Activated CD4-positive, CD25-positive, alpha-beta regulatory T cell (primary cell): ENCODE measurements at places on chromosomes 11 and 22.
A peak's percentile ranks its signal among the peaks of the same experiment; 100 is the strongest.

GRCh38 chr11:108496643-108497256 is 1.4 kb downstream of the POGLUT3 start:
- no peak for DNase-seq

DNA sequence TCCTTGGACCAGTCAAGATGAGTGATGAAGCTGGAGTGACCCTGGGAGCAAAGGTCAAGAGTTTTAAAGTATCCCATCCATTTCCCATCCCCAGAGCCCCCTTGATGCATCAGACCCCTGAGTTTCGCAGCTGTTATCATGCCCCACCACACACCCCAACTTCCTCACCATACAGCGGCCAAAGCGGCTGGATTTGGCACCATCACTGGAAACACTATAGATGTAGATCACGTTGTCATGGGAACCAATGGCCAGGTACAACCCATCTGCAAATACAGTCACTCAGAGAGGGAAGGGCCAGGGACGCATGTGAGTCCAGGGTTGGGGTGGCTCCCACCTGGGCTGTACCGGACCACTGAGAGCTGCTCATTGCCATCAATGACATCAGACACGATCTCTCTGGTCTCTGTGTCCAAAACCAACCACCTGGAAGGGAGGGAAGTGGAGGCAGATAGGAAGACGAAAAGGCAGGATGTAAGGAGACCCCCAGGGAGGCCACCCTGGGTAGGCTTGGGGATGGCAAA is 2.2 kb upstream of the MTA2 start:
- no peak for DNase-seq

- no peak for DNase-seq
Observed at GRCh38 chr22:38718414-38718813, 12.7 kb downstream of the GTPBP1 start.

DNA sequence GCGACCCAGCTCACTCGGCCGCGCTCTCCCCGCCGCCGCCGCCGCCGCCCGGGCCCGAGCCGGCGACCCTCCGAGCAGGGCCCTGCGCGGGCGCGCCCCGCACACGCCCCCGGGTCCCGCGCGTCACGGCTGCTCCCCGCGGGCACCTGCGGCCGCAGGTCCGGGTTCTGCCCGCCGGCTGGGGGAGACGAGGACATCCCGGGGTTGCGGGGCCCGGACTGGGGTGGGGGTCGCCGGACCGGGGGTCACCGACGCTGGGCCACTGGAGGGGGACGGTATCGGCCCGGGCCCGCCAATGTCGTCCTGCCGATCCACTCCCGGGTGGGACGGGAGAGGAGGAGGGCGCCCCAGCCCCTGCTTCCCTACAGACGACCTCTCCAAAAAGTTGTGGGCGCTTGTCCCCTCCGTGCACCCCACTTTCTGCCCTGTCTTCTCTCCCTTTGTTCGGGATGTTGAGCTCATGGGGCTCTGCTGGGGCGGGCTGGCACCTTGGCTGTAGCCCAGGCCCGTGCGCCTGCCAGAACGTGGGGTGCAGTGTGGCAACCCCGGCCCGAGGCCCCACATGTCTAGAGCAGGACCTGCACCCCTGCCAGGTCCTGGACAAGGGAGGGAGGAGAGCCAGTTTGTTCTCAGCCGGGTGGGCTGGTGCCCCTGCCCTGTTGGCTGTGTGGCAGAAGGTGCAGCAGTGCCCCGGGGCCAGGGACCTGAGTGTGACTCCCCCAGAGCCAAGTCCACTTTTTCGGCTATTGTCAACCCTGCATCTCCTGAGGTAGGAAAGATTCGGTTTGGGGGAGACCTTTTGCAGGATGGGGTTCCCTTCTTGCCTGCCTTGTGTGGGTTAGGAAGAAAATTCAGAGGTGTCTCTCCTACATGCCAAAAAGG is 40.2 kb upstream of the CELSR1 start:
- DNase-seq, result no peak

- no peak for DNase-seq
Observed at GRCh38 chr22:46113110-46113909, 37.0 kb upstream of the PPARA start.

- no peak for DNase-seq
Observed at GRCh38 chr11:134862105-134862502, 450.1 kb upstream of the B3GAT1 start.

DNA sequence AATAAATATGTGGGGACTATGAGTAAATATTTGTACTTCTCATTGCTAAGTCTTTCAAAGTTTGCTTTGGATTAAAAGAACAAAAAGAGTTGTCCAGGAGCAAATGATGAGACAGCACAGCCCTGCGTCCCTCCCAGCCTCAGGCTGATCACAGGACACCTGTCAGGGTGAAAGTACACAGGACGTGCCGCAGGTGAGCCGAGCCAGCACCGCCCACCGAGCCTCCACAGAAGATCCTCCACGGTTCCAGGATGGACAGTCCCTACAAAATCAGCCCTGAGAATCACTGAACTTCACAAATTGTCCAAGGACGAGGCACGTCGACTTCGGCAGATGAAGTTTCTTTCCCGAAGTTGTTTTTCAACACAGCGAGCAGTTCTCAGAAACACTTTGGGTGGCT is 661.5 kb downstream of the BRD1 start:
- no peak for DNase-seq

DNA sequence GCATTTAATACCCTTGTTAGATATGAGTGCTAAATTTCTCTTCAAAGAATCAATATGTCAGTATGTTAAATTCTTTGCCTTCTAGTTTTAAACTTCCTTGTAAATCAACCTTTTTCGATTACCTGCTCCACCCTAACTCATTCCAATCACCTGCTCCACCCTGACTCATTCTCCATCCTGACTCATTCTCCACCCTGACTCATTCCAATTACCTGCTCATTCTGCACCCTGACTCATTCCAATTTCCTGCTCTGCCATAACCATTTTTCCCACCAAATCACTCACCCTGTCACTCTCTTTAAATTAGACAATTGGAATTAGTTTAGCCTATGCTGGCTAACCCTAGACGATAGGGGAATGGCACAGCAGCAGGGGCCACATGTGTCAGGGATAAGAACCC is 519.5 kb upstream of the LRRC4C start:
- DNase-seq, result no peak

DNA sequence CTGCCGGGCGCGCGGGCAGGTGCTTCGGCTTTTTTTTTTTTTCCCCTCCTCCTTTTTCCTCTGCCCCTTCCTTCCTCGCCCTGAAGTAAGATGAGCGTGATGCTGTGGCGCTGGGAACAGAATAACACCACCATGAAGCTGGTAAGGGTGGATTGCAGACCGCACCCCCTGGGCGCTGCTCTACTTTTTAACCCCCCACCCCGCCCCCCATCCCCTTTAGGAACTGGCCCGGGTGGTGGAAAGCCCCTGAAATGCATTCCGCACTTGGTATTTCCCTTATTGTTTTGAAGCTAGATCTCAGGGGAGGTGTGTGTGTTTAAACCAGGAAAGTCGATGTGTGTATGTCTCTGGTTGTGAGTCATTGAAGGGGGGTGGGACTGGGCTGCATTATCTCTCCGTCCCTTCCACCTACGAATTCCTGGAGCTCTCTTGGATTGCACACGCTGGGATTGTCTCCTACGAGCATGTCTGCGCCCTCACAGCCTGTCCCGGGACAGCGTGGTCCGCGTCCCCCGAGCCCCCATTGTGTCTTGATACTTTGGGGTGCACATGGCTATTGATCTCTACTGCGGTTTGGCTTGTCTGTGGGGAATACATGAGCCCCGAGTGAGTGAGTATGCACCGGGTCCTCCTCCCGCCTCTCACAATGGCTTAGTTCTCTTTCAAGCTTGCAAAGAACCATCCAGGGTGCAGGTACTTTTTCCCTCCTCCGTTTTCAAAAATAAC is 64.9 kb downstream of the NAV2 start:
- no peak for DNase-seq

- no peak for DNase-seq
Observed at GRCh38 chr11:76666408-76666807, 4.1 kb downstream of the LRRC32 start.

GRCh38 chr11:100066399-100066798 is 620.7 kb upstream of the ARHGAP42 start:
- no peak for DNase-seq

DNA sequence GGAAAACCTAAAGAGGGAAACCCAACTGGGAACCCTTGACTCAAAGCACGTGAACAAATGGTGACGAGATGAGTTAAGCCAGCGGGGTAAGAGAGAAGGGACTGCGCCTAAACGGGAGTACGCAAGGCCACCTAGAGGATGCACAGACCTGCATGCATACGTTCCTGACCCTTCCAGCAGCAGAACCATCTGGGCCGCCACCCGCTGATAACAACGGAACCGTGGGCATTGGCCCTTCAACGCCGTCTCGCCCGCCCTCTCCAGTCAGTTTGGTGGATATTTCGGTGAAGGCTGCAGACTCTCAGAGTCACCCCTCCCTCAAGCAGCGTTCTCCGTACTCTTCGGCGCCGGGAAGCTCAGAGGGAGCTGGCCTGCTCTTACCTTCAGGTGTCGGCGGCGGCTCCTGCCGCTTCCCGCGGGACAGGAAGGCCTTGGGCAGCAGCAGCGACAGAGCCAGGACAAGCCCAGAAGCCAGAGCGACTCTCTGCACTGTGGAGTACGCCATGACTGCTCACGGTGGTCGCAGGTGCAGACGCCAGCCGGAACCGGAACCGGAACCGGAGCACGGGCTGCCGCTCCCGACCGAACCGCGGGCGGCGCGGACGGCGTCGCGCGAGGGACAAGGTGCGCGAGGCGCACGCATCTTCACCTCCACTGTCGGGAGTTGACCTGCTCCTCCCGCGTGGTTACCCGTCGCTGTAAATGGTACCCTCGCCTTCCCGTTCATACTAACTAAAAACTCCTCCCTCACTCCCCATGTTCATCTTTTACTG is at the start of gene RIC3:
Gene RIC3 (minus strand): TSS at position 541 of the 773 bp plus-strand sequence. CDS start 36 bp downstream, at position 505.
- peak; percentile 40 for DNase-seq

DNA sequence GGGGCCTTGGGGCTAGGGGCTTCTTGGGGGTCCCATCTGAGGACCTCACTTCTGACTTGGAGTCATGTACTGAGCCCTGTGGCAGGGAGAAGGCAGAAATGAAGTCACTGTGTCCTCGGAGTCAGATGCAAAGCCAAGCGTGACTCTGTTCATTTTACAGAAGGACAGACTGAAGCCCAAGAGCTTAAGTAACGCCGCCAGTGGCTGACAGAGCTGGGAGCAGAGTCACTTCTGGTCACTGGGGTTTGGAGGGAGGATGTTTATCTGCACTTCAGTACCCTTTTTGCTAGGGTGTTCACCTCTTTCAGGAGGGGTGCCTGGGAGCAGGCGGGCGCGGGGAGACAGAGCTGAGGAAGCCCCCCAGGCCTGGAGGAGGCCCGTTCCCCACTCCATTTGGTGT is 10.7 kb downstream of the CD6 start:
- no peak for DNase-seq

DNA sequence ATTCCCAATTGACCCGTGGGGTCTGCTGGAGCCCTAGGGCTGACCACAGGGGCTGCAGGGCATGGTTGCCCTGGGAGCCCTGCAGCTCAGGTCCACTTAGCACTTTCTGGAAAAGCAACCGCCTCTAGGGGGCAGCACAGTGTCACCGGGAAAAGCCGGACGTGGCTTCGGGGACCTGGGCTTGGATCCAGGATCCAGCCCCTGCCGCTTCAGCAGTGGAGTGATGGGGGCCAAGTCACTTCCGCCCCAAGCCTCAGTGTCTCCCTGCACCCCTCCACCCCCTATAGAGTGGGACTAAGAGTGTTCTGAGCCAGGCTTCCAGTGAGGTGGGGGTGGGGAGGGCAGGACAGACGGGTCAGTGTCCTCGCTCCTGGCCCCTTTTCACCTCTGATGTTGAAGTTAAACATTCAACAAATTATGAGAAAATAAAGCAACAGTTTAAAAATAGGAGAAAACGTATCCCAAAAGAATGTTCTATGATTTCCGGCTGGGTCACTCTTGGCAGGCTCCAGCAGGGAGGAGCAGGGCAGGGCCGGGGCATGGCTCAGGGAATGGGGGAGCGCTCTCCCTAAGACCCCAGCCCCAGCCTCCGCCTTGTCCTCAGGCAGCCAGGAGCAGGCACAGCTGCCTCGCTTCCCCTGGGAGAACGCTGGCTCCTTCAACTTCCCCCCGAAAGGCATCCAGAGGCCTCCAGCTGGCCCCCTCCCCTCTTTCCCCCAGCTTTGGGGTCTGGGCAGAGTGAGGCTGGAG is 96.5 kb upstream of the FGF3 start:
- no peak for DNase-seq

GRCh38 chr11:105202844-105203548 is 63.4 kb upstream of the CARD18 start:
- no peak for DNase-seq

GRCh38 chr11:71453918-71454304 is 908 bp downstream of the NADSYN1 start:
- DNase-seq, result no peak

DNA sequence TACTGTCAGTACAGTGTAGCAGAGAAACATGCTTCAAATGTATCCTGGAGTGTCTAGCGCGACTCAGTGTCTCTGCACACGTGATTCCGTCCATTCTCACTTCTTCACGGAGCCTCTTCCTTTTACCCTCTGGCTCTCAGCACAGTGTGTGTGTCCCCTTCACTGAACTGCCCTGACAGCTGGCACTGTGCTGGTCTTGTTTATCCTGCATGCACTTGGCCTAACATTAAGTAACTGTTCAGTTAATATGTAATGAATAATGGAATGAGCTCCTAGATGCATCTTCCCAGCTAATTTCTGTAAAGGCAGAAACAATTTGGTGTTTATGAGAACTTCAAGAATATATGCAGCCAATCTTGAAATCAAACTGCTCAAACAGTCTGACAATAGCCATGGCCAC is 44.4 kb downstream of the KMT5B start:
- no peak for DNase-seq

DNA sequence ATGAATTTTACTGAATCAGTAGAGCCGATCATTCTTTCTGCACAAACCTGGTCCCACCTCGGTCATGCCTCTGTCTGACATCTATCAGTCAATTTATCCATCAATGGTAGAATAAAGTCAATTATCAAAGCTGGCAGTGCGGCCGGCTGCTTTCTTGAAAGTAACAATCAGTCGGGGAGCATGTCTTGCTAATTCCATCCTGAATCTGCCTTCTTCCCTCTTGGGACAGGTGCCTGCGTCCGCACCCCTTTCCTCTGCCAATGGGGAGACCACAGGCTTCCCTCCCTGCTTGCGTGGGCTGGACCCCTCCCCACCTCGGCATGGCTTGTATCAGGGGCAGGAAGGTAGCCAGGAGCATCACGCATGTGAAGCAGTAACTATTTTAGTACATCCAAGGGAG is 962.9 kb downstream of the BRD1 start:
- DNase-seq, result no peak

DNA sequence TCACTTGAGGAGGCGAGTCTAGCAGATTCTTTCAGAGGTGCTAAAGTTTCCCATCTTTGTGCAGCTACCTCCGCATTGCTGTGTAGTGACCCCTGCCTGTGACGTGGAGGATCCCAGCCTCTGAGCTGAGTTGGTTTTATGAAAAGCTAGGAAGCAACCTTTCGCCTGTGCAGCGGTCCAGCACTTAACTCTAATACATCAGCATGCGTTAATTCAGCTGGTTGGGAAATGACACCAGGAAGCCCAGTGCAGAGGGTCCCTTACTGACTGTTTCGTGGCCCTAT is 8.9 kb upstream of the SAMM50 start:
- DNase-seq, result no peak
